ENCODE measurements at places on chromosomes 2 and 18. TPM values are rescaled to one million over a fixed set of nuclear protein-coding genes. Genes with fewer than 3 reads are reported as not detected.

DNA sequence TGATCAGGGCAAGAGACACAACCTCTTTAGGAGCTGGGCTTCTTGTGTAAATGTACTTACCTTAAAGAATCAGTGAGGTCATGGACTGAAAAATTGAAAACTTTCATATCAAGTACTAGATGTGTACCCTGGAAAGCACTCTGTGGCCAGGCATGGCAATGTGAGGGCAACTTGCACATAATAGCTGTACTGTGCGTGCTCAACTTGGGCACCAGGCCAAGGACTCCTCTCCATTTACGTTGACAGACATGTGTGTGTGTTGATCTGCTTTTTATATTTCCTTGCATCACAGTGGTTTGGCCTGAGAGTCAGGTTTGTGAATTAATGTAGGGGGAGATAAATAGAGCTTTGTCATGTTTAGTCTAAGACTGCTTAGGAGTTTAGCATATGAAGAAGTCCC lies 669.5 kb upstream of the REG3G start:
- DNase-seq = no peak

AQP12A gene
- polyA plus RNA-seq = 0.74 TPM

LRRC30 gene
- 9.2 TPM for polyA plus RNA-seq

GRCh38 chr2:205704127-205704741 lies 21.9 kb downstream of the NRP2 start:
- DNase-seq = no peak

PGAP1 gene
- polyA plus RNA-seq = 16.6 TPM

DNA sequence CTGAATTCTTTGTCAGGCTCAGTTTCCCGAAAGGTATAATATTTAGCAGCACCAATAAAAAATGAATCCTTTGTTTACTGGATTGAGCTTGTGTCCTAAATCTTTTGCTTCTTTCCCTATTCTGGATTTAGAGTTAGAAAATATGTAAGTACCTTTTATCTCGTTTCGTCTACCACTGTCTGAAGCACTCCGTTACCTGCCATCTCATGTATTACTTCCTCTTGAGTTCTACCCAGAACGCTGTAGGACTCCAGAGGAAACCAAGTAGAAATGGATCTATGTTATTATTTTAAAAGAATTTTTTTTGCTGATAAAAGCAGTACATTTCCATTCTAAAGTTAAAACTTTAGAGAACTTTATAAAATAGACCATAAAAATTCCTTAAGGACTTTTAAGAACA lies 13.5 kb downstream of the ANKRD12 start:
- no peak for DNase-seq

DNA sequence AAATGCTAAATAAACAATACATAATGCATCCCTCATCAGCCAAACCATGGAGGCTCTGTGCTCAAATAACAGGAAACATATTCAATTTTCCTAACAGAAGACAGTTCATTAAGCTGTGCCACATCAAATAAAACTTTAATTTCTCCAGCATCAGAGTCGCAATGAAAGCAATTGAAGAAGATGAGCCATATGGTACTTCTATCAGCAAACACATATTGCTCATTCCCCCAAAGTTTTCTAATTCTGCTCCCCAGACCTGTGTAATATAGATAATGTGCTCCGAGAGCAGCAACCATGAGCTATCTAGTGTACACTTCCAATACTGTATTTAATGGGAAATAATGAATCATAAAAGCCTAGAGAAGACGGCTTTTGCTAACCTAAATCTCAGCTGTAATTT lies 263.2 kb downstream of the MEIS1 start:
- DNase-seq = no peak

DNA sequence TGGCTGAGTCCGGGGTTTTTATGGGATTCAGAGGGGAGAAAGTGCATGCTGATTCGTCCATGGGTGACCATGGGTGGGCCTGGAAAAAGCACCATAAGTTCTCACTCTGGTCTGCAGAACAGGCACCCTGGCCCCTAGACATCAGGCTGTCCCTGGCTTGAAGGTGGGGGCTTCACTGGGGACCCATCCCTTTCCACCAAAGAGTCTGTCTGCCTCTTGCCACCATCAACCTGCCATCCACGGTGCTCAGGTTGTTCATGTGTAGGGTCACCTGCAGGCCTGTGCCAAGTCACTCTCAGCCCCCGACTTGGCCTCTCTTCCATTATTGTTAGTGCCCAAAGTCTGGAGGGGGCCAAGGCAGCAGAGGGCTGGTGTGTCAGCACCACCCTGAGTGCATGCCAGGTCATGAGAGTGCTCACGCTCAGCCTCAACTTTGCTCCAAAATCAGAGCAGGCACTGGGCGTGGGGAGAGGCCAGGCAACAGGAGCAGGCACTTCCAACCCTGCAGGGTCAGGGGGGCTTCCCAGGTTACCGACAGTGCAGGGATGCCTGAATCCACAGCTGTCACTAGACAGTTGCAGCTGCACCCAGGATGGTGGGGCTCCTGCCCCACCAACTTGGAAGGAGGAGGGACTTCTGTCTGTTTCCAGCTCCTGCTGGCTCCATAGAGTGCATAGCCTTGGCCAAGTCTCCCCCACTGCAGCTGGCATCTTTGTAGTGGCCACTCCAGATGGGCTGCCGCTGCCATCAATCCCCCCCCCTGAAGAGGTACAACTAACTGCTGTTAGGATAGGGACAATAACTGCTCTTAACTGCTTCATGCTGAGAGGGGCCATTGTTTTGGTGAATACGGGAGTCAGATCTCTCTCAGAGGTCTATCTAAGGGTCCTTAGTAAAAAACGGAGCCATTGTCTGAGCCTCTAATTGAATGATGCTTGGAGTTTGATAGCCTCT lies 209.3 kb downstream of the AKAIN1 start:
- no peak for DNase-seq

GRCh38 chr2:170930131-170930990 lies 1.3 kb downstream of the GORASP2 start:
- DNase-seq = peak; percentile 20

DNA sequence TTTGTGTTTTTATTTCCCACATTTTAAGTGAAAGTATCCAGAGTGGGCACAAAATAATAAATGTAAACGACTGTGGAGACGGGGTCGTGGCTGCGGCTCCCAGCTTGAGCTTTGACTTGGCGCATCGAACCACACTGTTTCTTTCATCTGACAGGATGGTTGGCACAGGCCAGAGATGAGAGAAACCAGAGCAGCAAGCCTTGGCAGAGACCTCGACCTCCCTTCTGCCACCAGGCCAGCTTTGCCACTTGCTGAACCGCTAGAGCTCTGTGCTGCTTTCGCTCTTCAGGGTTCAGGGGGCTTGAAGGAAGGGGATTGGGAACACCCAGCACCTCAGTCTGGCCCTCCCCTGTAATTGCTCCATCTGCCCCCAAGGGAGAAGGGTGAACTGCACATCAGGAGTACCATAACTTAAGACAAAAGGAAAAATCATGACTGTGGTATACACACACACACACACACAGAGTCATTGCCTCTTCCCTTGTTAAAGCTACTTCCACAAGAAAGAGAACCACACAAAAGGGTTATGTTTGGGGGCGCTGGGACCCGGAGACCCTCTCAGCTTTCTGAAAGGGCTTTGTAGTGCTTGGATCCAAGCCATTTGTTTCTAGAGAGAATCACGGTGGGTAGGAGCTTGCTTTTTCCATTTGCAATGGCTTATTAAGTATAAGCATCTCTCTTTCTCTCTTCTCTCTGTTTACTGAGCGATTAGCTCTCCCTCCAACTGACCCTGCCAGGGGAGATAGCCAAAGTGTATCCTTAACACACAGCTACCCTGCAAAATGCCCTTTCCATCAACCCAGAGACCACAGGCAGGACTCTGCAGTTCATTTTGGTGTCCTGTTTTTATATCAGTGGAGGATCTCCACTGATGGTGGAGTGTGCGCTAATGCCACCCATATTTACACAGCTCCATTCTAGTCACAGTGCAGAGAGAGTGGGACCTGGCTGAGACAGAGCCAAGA lies 23.0 kb downstream of the POU3F3 start:
- DNase-seq = no peak

GRCh38 chr2:180871649-180872048 lies 108.8 kb upstream of the UBE2E3 start:
- DNase-seq = no peak

DNA sequence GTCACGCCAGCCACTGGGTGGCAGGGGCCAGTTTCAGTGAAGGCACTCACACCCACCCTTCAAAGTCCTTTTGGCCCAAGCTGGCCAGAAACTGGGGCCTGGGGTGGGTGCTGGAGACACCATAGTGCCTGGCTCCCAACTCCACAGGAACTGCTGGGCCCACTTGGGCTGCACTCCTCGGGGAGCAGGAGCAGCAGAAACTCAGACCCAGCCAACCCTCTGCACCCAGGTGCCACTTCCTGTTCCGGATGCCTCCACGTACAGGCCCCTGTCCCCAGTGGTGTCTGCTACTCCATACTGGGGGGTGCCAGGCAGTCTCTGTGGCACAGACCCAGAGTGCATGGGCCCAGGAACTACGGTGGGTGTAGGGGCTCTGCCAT lies 42.5 kb upstream of the ZNF519 start:
- no peak for DNase-seq

ACTG2 gene
- polyA plus RNA-seq = 5.3 TPM

SNTG2 gene
- polyA plus RNA-seq = not detected

PAX8 gene
- polyA plus RNA-seq = 2.2 TPM

ALPI gene
- not detected for polyA plus RNA-seq

DNA sequence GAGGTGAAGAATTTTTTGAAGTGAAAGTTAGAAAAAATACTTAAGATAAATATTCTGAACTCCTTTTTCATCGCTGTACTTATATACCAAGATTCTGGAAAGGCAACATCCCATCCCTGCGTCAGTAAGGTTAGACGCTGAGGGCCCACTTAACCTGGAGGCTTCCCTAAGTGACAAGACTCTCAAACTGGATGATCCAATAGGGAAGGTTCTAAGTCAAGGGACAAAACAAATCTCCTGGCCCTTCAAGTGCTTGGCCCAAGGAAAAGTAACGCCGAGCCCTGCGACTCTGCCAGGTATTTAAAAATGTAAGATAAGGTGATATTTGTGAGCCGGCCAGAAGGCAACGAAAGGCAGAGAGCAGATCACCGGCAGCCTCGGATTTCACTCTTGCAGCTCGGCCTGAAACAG lies 1.3 kb downstream of the STK39 start:
- DNase-seq = no peak

DNA sequence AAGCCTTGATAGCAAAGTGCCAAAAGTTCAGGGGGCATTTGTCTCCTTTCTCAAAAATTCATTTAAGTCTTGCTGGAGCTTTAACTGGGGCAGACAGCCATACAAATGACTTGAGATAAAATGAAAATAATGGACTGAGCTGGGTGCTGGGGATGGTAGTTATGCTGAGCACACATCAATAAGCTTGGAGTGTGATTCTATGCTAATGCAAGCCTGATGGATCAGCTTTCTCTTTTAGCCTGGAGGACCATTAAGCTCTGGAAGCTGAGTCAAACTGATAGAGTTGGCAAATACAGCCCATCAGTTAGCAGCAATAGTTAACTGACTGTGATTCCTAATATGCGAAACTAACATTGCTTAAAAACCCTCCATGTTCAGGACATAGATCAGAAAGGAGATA lies 98.0 kb downstream of the CAMKMT start:
- DNase-seq = no peak

GRCh38 chr18:76429262-76430126 lies 65.5 kb downstream of the ZNF516 start:
- DNase-seq = no peak

RMC1 gene
- 15.5 TPM for polyA plus RNA-seq

GRCh38 chr2:163800951-163801381 lies 65.2 kb upstream of the FIGN start:
- DNase-seq = peak; percentile 57

LAMA1 gene
- polyA plus RNA-seq = 1.2 TPM

DNA sequence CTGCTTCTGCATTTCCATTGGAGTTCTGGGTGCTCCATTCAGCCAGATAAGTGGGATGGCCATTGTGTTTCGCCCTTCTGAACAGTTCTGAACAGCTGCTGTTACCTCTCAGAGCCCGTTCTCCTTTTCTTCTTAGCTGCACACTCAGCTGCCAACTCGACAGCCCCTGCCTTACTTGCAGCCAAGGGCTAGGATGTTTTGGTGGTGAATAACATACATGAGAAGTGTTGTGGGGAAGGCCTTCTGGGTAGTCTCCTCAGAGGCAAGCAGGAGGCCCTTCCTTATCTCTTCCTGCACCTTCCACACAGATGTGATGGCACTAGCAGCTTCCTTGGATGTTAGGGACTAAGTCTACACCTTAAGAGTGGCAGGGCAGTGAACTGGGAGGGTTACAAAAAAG lies 138.4 kb upstream of the NOSTRIN start:
- DNase-seq = no peak

DNA sequence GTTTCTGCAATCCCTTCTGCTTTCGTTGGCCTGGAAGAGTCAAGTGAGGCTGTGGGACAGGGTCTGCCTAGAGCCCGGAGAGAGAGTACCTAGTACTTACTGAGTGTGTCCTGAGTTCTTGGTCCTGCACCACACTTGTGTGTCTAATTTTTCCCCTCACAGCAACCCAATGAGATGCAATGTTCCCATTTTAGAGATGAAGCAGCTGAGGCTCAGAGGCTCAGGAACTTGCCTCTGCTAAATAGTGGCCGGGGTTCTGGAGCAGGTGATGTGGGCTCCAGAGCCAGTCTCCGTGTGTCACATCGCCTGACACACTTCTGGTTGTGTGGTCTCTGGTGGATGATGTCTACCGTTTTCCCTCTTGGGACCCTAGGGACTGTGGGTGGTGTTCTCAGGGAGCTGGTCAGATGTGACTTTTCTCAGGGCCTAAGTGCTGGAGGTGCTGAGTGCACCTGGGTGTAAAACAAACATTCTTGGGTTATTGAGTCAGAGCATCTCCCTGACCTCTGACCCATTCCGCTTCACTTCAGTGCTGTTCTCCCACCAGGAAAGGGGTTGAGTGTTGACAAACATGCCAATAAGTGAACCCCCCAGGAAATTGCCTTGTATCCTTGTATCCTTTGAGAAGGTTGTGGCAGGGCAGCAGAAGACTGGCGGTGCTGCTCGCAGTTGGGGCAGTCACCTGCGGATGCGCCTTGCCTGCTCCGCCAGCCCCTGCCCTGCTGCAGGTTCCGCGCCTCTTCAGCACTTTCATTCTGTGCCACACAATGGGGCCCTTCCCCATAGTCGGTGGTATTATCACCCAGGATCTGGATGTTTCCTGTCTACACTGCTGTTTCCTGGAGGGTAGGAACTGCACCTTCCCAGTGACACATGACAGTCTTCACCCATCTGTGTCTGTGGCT lies 32.1 kb downstream of the HK2 start:
- DNase-seq = no peak

DNA sequence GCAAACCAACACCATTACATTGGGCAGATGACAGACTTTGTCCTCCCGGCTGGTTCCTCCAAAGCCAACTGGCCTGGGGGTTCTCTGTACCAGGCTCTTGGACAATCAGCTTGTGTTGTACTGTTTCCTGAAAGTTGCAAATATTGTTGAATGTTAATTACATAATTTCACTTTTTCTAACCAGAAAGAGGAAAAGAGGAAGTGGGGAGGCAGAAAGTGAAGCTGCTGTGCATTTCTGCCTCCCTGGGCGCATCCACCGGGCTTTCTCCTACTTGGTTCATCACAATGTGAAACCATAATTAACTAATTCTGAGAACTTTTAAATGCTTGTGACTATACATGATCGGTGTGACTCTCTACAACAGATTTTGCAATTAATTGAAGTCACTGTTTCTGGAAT lies 10.1 kb downstream of the TWIST2 start:
- no peak for DNase-seq

VWA3B gene
- polyA plus RNA-seq = 1.0 TPM

Measured in hindlimb muscle (tissue), 1 donor.